ENCODE measurements at places on chromosomes 13 and 19. TPM values are rescaled to one million over a fixed set of nuclear protein-coding genes. Genes with fewer than 3 reads are reported as not detected.

DNA sequence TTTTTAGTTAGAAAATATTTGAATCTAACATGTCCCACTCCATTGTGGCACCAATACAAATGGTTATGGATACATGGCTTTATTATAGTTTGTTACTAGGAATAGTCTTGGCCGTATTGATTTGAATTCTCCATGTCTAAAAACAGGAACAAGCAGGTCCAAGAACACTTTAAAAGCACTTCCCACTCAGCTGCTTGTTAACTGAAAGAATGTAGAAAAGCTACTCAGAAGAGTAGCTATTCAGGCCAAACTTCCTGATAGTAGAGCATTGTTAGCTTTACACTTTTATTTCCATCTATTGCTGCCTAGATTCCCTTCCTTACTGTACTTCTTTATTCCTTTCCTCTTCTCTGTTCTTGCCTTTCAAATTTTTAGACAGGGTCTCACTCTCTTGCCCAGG lies 6.9 kb downstream of the PIBF1 start:
- H3K4me1 ChIP-seq, result peaks cover 29% of the 10 kb centered on the region
- no peak for DNase-seq
- no peak overlapping the region for H3K4me3 ChIP-seq
- peak overlapping the region; percentile 66 for H3K27ac ChIP-seq
- no peaks in the 10 kb centered on the region for H3K36me3 ChIP-seq

Gene SLC1A6
- not detected for total RNA-seq

Gene HIPK4
- total RNA-seq, result not detected

GRCh38 chr19:35106291-35106583 lies 9.4 kb upstream of the FXYD3 start:
- H3K4me3 ChIP-seq, result no peak overlapping the region
- no peak overlapping the region for H3K27ac ChIP-seq
- no peak for DNase-seq

Gene TMEM221
- total RNA-seq, result 0.56 TPM

GRCh38 chr13:112204346-112205327 lies 137.7 kb downstream of the SOX1 start:
- H3K4me1 ChIP-seq, result no peaks in the 10 kb centered on the region
- H3K4me3 ChIP-seq, result no peak overlapping the region
- H3K27ac ChIP-seq, result no peak overlapping the region
- H3K27me3 ChIP-seq, result peaks cover 2% of the 10 kb centered on the region

DNA sequence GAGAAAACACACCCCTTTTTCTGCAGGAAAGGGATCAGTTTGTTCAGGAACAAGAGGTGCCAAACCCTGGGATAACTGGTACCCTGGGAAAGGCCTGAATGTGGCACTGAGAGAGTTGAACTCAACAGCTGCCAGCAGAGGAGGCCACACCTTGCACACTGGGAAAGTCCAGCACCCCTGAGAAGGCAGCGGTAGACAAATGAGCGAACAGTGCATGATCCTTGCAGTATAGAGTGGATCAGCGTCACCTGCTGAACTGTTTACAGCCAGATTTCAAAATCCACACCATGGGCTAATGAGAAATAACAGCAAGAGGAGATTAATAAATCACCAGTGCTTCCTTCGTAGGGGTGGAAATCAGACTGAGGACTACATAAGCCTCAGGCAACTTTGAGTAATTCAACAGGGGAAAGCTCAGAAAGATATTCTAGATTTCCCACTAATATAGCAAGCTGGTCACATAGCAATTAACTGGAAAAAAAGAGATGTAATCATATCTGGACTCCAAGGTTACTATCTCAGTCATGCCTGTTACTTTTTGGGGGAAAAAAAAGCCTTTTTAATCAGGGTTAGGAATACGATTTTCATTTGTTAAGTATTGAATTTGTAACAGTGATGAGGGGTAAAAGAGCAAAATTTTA lies 52.0 kb downstream of the DCT start:
- no peaks in the 10 kb centered on the region for H3K27me3 ChIP-seq
- no peaks in the 10 kb centered on the region for H3K36me3 ChIP-seq
- no peak overlapping the region for H3K4me3 ChIP-seq
- no peak for DNase-seq

- H3K4me3 ChIP-seq, result no peak overlapping the region
- no peak for DNase-seq
- no peaks in the 10 kb centered on the region for H3K4me1 ChIP-seq
- H3K36me3 ChIP-seq, result no peaks in the 10 kb centered on the region
- H3K27ac ChIP-seq, result no peak overlapping the region
These were observed 44.6 kb downstream of the DLEU7 start for GRCh38 chr13:50798923-50799322.

Gene ZNF100
- total RNA-seq, result 5.4 TPM

- no peaks in the 10 kb centered on the region for H3K27me3 ChIP-seq
- no peaks in the 10 kb centered on the region for H3K4me1 ChIP-seq
- no peaks in the 10 kb centered on the region for H3K36me3 ChIP-seq
These were observed 12.2 kb downstream of the GJA3 start for GRCh38 chr13:20148501-20149183.

Gene ZFP14
- 8.6 TPM for total RNA-seq

DNA sequence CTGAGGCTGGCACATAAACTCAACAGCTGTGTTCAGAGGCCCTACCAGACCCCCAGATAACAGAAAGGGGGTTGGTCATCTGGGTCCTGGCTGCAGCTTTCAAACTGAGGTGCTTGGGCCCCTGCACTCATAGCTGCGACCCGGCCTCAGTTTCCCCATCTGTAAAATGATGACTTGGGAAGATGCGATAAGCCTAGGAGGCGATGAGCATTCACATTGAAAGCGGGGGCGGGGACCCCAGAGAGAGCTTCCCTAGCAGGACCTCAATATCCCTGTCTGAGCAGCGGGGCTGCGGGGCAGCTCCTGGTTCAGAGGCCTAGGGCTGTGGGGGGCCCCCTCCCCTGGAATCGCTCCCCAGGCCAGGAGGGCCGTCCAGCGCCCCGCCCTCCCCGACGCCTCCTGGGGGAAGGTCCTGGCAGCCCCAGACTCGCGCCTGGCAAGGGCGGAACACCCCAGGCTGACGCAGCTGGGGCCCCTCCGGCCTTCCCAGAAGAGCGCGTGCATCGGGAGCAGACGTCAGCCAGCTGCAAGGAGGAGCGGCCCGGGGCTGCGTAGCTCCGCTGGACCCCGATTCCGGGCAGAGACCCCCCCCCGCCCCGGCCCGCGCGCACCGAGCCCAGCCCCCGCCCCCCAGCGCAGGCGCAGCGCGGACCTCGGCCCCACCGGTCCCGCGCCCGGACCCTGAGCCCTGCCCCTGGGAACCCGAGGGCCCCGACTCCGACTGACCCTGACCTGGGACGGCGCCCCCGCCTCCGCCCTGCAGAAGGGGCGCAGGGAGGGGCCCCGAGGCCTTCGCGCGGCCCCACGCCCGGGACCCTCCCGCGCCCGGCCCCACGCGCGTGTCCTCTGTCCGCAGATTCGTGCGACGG lies 3.5 kb downstream of the FSTL3 start:
- peak overlapping the region; percentile 65 for H3K27ac ChIP-seq
- peak overlapping the region; percentile 72 for H3K4me3 ChIP-seq
- no peaks in the 10 kb centered on the region for H3K27me3 ChIP-seq
- H3K4me1 ChIP-seq, result peaks cover 17% of the 10 kb centered on the region

DNA sequence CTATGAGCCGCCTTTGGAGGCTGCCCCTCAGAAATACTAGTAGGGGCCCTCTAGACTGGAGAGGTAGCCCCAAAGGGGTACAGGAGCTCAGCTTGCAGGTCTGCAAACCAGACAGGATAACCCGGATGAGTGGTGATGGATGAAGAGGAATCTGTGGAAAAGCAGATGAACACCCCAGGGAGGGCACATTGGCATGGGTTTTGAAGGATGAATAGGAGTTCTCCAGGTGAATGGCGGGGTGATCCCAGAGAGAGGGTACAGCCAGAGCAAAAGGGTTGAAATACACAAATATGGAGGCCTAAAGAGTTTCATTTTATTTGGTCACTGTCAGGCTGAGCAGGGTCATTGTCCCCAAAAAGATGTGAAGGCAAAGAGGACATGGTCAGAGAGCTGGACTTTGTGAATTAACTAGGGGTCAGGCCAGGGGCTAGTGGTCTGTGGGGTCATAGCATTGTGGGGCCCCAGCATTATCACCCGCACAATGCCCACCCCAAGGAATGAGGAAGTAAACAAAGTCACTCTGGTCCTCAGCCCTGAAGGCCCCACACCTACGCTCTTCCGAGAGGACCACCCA lies 4.8 kb downstream of the NR2F6 start:
- no peak for DNase-seq
- H3K36me3 ChIP-seq, result peaks cover 12% of the 10 kb centered on the region
- H3K27me3 ChIP-seq, result no peaks in the 10 kb centered on the region

GRCh38 chr13:78608252-78608687 lies 4.9 kb upstream of the POU4F1 start:
- peak overlapping the region; percentile 38 for H3K4me3 ChIP-seq
- no peaks in the 10 kb centered on the region for H3K36me3 ChIP-seq
- H3K27ac ChIP-seq, result no peak overlapping the region
- peaks cover 24% of the 10 kb centered on the region for H3K4me1 ChIP-seq
- no peak for DNase-seq
- H3K27me3 ChIP-seq, result peaks cover 57% of the 10 kb centered on the region

Gene FUT6
- total RNA-seq, result not detected

Gene SHISA2
- total RNA-seq, result 47.4 TPM

- no peaks in the 10 kb centered on the region for H3K4me1 ChIP-seq
- H3K4me3 ChIP-seq, result no peak overlapping the region
- no peaks in the 10 kb centered on the region for H3K36me3 ChIP-seq
- DNase-seq, result no peak
- H3K27ac ChIP-seq, result no peak overlapping the region
These were observed 952.5 kb upstream of the ATXN8OS start for GRCh38 chr13:69155136-69155535.

GRCh38 chr13:64529874-64530485 lies 2700.2 kb downstream of the PCDH9 start:
- no peaks in the 10 kb centered on the region for H3K27me3 ChIP-seq
- no peaks in the 10 kb centered on the region for H3K36me3 ChIP-seq
- H3K4me1 ChIP-seq, result no peaks in the 10 kb centered on the region
- no peak overlapping the region for H3K27ac ChIP-seq

- no peak overlapping the region for H3K27ac ChIP-seq
- no peak overlapping the region for H3K4me3 ChIP-seq
- H3K27me3 ChIP-seq, result no peaks in the 10 kb centered on the region
- H3K36me3 ChIP-seq, result no peaks in the 10 kb centered on the region
- no peak for DNase-seq
These were observed 32.4 kb downstream of the OLFM4 start for GRCh38 chr13:53060840-53061490.

- no peak overlapping the region for H3K27ac ChIP-seq
- no peaks in the 10 kb centered on the region for H3K4me1 ChIP-seq
- H3K36me3 ChIP-seq, result no peaks in the 10 kb centered on the region
- no peak overlapping the region for H3K4me3 ChIP-seq
- no peak for DNase-seq
These were observed 246.2 kb downstream of the FOXO1 start for GRCh38 chr13:40420160-40420740.

- no peaks in the 10 kb centered on the region for H3K36me3 ChIP-seq
- no peaks in the 10 kb centered on the region for H3K27me3 ChIP-seq
- no peak overlapping the region for H3K4me3 ChIP-seq
- peak overlapping the region; percentile 63 for H3K27ac ChIP-seq
- no peak for DNase-seq
These were observed 147.0 kb upstream of the RNF113B start for GRCh38 chr13:98324105-98324504.

Gene GPR18
- not detected for total RNA-seq

Gene ZNF285
- 5.4 TPM for total RNA-seq

Gene KCNN4
- total RNA-seq, result 1.3 TPM

DNA sequence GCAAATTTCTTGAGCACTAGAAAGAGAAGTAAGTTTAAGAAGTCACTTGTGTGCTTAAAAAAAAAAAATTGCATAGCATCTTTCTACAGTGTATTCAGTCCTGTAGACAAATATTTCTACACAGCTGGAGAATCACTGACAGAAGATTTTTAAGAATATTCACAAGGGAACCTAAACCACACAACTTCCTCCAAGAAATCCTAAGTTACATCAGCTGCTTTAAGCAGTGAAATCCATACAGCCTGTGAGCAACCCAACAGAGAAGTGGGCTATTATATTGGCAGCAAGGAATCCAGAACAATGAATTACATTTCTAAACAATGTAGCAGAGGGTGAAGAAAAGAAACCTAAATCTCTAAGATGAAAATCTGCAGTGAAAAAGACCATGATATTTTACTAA lies 1.5 kb downstream of the DOCK9 start:
- no peak for DNase-seq
- H3K4me1 ChIP-seq, result peaks cover 56% of the 10 kb centered on the region
- H3K4me3 ChIP-seq, result no peak overlapping the region
- H3K27ac ChIP-seq, result peak overlapping the region; percentile 76
- H3K36me3 ChIP-seq, result no peaks in the 10 kb centered on the region

DNA sequence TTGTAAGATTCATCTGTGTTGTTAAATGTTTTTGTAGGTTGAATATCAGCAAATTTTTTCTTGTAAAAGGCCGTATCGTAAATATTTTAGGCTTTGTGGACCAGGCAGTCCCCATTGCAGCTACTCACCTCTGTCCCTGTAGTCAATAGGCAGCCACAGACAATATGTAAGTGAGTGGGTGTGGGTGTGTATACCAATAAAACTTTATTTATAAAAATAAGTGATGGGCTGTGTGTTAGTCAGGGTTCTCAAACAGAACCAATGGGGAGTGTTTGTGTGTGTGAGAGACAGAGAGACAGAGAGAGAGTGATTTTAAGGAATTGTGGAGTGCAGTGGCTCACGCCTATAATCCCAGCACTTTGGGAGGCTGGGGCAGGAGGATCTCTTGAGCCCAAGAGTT lies 37.6 kb upstream of the NFIC start:
- no peak overlapping the region for H3K27ac ChIP-seq
- no peak for DNase-seq
- no peak overlapping the region for H3K4me3 ChIP-seq
- H3K4me1 ChIP-seq, result peaks cover 9% of the 10 kb centered on the region
- H3K27me3 ChIP-seq, result no peaks in the 10 kb centered on the region

Gene ZNF541
- 0.56 TPM for total RNA-seq

- no peak overlapping the region for H3K4me3 ChIP-seq
- DNase-seq, result peak; percentile 46
- peaks cover 12% of the 10 kb centered on the region for H3K36me3 ChIP-seq
- no peaks in the 10 kb centered on the region for H3K27me3 ChIP-seq
- no peak overlapping the region for H3K27ac ChIP-seq
These were observed 14.5 kb upstream of the ICAM3 start for GRCh38 chr19:10353793-10354391.

Measured in thyroid gland (tissue), 4 donors.